ENCODE measurements at places on chromosomes 7 and 10.
A peak's percentile ranks its signal among the peaks of the same experiment; 100 is the strongest.

GRCh38 chr10:8069627-8070026, 15.1 kb downstream of the GATA3 start:
- DNase-seq = peak; percentile 85

GRCh38 chr7:73647725-73648592, 19.7 kb upstream of the VPS37D start:
- no peak for DNase-seq

DNA sequence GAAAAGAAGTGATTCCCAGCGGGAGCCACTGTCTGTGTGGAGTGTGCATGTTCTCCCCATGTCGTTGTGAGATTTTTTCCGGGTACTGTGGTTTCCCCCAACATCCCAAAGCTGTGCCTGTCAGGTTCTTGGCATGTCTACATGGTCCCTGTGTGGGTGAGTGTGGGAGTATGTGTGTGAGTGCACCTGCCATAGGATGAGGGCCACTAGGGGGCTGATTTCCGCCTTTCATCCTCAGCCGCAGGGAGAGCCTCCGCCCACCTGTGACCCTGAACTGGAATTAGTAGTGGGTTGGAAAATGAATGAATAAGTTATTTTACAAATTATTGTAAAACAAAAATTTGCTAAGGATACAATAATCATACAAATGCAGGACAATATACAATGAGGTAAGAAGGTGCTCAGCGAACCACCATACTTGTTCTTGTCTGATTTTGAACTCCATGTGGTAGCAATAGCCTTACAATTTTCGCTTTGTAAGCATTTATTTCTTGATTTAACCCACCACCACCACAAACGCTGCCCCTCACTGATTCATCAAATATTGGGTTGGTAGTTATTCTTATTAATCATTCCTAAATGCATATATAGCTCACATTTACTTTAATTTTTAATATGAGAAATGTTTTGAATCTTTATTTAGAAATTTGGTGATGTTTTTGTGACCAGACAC, 641.2 kb upstream of the VSTM2A start:
- DNase-seq = no peak

- DNase-seq = peak; percentile 24
Observed at GRCh38 chr10:119770928-119771327, 45.1 kb downstream of the INPP5F start.

GRCh38 chr7:130069179-130069977, 956 bp upstream of the KLHDC10 start:
- no peak for DNase-seq

GRCh38 chr10:6200440-6200733, 2.3 kb upstream of the PFKFB3 start:
- no peak for DNase-seq

- no peak for DNase-seq
Observed at GRCh38 chr7:925601-926000, 28.9 kb downstream of the ADAP1 start.

GRCh38 chr7:115135769-115136410, 214.0 kb downstream of the MDFIC start:
- no peak for DNase-seq

DNA sequence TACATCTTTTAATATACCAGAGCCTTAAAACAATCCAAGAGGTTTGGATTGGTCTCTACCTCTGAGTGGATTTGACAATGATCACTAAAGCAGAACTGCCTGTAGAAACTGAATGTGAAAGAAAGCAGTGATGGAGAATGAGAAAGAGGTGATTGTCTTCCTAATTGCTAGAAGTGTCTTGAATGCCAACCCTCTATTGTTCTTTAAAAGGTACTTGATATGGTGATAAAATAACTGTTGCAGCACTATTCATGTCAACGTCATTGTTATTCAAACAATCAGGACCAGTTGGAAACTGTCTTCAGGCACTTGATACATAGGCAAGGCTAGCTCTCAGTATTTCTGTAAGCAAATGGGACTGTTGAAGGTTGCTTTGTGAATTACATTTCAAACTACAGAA, 47.9 kb upstream of the ITPRID1 start:
- no peak for DNase-seq

- DNase-seq = no peak
Observed at GRCh38 chr10:21700474-21700873, 166.4 kb downstream of the MLLT10 start.

GRCh38 chr10:31304291-31304970, 14.6 kb upstream of the ZEB1 start:
- peak; percentile 73 for DNase-seq

DNA sequence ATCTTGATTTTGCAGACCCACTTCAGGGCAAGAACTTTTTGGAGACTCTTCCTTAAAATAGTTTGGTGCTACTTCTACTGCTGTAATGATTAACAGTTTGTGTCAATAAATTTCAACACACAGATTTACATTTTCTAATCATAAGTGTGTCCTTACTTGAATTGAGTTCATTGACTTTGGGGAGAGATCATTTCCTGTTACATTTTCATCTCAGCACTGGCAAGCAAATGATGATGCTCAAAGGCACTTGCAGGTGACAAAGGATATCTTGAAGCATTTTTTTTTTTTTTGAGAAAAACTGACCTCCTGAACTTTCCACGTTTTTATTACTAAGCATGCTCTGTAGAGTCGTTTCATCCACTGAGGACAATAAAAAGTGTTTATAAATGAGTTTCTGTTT, 52.7 kb downstream of the GPR85 start:
- no peak for DNase-seq
